DMS79 (cell line): ENCODE measurements at places on chromosomes 11 and 22.
A peak's percentile ranks its signal among the peaks of the same experiment; 100 is the strongest.

DNA sequence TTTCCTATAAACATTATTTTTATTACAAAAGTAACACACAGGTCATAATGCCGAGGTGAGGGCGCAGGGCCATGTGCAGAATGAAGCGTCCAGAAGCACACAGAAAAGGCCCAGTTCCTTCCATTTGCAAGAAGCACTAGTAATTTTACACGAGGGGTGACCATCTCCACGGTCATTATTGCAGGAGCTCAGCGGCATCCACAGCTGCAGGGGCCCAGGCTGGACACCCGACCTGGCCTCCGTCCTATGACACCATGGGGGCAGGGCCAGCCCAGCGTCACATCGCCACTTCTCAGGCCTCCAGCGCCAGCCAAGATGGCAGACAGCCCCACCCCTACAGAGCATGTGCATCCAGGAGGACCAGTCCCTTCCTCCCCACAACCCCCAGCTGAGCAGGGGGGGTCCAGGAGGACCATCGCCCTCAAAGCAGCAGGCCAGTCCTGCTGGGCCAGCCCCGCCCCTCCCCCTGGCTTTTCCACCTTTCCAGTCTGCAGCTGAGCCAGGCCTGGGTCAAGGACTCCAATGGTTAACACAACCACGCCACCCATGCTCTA is 3.5 kb downstream of the IGF2 start:
- no peak for DNase-seq

DNA sequence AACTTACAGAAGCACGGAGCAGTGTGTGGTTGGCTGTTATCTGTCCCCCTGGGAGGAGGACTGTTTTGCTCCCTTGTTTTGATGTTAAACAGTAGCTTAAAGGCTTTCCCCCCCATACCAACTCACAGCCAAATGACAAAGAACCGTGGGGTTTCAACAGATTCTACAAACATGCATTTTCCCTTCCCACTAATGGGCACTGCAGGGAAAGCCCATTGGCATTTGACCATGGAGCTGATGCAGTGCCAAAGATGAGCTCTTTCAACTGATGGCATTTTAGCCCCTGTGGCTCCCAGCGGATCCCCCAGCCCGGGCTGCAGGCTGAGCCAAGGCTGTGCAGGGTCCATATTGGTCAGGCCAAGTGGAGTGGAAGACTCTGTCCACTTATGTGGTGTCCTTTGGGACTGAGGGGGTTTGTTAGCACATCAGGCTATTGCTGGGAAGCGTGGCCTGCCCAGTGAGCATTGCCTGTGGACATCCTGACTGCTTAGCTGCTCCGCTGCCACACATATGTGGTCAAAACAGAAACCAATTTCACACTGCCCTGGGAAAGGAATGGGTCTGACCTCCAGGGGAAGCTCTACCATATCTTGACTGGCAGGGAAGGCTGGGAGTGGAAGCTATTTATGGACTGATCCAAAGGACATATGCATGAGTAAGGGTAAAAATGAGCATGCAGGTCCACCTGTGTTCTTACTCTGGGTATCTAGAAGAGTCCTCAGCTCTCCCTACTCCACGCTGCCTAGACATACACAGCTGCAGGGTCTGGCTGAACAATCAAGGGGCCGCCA is 116.4 kb upstream of the PARVA start:
- DNase-seq, result no peak

GRCh38 chr11:59578369-59578768 is 37.2 kb downstream of the OSBP start:
- no peak for DNase-seq

DNA sequence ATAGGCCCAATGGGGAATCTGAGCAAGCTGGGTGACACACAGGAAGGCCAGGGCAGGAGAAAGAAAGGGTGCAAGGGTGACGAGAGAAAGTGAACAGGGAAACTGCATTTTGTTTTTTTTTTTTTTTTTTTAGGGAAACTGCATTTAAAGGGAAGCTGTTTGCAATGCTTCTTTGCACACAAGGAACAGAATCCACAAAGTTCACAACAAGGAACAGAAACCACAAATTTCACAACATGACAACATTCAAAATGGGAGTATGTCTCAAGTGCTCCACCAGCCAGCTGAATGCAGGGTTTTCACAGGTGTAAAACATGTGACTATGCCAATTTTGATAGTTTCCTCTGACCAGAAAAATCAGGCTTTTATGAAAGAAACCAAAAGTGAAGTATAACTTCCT is 6.8 kb upstream of the PLAAT3 start:
- DNase-seq, result no peak

GRCh38 chr11:67345247-67345919 is 8.0 kb downstream of the POLD4 start:
- DNase-seq, result no peak

- no peak for DNase-seq
These were observed 128 bp downstream of the TAF10 start for GRCh38 chr11:6611963-6612212.

GRCh38 chr11:65786786-65787636 is at the start of gene OVOL1:
TSS of gene OVOL1 (plus strand) at chr11:65787063. CDS start at chr11:65787374, 311 bp downstream.
- peak; percentile 78 for DNase-seq

DNA sequence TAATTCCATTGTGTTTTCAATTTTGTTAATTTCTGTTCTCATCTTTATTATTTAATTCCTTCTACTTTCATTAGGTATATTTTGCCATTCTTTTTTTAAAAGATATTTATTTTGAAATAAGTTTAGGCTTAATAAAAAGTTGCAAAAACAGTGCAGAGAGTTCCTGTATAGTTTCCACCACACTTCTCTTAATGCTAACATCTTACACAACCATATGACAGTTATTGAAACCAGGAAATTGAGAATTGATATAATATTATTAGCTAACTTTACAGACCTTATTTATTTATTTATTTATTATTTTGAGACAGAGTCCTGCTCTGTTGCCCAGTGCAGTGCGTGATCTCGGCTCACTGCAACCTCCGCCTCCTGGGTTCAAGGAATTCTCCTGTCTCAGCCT is 13.8 kb upstream of the SPDYC start:
- DNase-seq, result no peak

DNA sequence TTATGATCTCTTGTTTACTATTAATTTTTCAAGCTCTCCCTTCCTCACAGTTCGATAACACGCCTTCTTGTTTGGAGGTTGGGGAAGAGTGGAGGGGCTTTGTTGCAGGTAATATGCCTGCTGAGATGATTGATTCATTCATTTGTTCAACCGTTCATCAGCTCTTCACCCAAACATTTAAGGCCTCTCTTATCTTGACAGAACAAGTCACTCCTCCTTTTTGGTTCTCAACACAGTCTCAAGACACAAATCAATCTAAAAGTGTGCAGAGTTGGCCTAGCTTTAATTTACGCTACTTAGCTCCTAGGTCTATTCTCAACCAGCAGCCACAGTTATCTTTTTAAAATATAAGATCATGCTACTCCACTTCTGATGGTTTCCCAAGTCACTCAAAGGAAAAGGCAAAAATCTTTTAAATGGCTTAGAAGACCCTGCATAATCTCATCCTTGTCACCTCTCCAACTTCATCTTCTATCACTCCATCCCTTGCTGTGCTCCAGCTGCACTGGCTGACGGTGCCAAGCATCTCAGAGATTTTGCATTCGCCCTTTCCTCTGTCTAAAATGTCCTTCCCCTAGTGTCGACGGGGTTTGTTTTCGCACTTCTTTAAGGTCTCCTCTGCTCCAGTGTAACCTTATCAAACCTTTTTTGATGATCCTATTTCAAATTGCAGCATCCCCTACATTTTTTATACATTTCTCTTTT is 60.3 kb downstream of the AMBRA1 start:
- DNase-seq, result no peak

GRCh38 chr11:8340296-8340695 is 76.6 kb upstream of the LMO1 start:
- no peak for DNase-seq

- no peak for DNase-seq
These were observed 28.8 kb upstream of the CPT1A start for GRCh38 chr11:68870470-68870869.

GRCh38 chr22:44279069-44279360 is 33.7 kb downstream of the SHISAL1 start:
- DNase-seq, result no peak

DNA sequence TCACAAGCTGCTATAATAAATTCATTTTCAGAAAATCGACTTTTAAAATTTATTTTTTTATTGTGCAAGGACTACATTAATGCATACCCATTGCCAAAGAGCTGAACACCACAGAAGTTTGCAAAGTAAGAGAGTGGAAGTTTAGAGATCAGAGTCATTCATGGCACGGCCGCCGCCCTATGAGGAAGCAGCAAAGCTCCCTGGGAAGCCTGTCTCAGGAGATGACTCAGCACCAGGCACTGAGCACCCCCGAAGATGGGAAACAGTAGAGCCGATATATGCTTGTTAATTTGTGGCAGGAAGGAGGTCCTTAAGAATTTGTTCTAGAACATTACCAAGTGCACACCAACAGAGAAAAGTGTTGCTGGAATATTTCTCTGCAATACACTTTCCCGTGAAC is 693.7 kb downstream of the OPCML start:
- no peak for DNase-seq

GRCh38 chr11:1622086-1622485 is at the start of gene KRTAP5-4:
TSS of gene KRTAP5-4 (minus strand) at chr11:1622138. CDS start at chr11:1622093, 45 bp downstream.
- DNase-seq, result no peak

GRCh38 chr11:128827191-128827893 is 39.8 kb downstream of the KCNJ1 start:
- DNase-seq, result no peak

DNA sequence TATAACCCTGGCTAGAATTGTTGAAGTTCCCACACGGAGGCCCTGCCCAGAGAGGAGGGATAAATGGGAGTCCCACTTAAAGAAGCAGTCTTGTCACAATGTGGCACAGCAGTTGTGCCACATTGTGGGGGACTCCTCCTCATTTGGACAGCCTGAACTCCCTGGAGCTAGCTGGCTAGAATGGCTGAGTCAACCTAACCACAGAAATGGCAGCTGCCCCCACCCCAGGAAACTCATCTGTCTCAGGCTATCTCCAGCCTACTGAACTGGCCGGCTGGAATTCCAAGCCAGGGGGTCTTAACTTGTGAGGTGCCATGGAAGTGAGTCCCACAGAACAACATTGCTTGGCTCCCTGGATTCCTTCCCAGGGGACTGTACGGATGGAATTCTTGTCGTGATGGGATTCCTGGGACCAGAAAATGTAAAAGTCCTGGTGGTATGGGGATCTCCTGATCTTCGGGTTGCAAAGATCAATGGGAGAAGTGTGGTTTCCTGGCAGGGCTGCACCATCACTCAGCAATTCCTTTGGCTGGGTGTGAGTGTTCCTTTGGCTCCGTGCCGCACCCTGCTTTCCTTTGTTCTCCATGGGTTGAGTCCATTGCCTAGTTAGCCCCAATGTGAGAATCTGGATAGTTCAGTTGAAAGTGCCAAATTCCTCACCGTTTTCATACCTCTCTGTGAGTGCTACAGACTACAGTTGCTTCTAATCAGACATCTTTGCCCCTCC is 791.2 kb upstream of the FAT3 start:
- DNase-seq, result no peak

- DNase-seq, result no peak
These were observed 8.2 kb downstream of the VPS37C start for GRCh38 chr11:61152816-61153592.

- no peak for DNase-seq
These were observed 88.0 kb upstream of the E2F8 start for GRCh38 chr11:19328586-19329311.

- no peak for DNase-seq
These were observed 1251.2 kb downstream of the BRD1 start for GRCh38 chr22:48576333-48577013.

- DNase-seq, result no peak
These were observed 370.6 kb downstream of the CADM1 start for GRCh38 chr11:115133475-115134209.

- DNase-seq, result no peak
These were observed 11.6 kb upstream of the DLAT start for GRCh38 chr11:112013497-112014164.
